Stimulated activated CD4-positive, alpha-beta T cell treated with anti-CD3 and anti-CD28 coated beads, Interleukin-1b, Interleukin-23, amount 100 ng/mL, for 1 hour (primary cell): ENCODE measurements at places on chromosomes 13 and 19.

DNA sequence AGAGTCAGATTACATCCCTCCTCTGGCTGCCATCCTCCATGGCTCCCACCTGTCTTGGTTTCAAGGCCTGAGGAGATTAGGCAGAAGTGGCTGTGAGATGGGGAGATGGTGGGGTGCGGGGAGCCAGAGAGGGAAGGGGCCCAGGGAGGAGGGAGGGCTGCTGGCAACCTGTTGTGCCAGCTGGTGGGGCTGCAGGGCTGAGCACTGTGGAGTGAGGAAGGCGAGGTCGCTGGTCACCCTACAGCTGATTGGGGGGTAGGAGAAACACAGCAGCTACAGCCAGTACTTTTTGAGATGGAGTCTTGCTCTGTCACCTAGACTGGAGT lies 48.3 kb downstream of the CD320 start:
- no peak for DNase-seq

DNA sequence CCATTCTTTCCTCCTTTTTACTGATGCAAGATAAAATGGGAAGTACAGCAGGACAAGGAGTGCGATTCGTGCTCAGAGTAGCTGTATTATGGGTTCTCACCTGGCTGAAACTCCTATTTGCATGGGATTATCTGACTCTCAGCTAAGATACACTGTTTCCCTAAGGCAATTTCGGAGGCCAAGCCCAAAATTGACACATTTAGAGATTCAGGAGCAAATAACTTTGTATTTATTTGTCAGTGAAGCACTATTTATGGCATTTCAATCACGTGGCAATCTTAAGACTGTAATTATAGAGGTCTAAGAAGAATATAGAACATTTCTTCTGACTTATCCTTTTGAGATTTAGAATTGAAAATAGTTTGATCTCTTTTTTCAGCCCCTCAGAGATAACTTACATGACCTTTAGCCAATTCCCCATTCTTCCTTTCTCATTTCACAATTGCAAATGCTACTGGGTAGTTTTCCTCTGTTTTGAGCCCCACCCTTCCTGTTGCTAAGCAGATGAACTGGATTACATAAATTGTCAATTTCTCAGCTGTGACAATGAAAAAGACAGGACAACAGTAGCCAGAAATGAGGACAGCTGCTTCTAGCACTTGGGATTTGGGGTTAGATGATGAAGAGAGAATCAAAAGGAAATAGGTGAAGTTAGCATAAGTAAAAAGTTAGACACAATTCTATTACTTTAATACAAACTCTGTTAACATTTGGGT lies 122.7 kb upstream of the FRY start:
- DNase-seq: no peak

- DNase-seq: no peak
Observed at GRCh38 chr13:42260903-42261654, 10.9 kb upstream of the AKAP11 start.

GRCh38 chr19:35059799-35060091 lies 18.2 kb downstream of the HPN start:
- no peak for DNase-seq

DNA sequence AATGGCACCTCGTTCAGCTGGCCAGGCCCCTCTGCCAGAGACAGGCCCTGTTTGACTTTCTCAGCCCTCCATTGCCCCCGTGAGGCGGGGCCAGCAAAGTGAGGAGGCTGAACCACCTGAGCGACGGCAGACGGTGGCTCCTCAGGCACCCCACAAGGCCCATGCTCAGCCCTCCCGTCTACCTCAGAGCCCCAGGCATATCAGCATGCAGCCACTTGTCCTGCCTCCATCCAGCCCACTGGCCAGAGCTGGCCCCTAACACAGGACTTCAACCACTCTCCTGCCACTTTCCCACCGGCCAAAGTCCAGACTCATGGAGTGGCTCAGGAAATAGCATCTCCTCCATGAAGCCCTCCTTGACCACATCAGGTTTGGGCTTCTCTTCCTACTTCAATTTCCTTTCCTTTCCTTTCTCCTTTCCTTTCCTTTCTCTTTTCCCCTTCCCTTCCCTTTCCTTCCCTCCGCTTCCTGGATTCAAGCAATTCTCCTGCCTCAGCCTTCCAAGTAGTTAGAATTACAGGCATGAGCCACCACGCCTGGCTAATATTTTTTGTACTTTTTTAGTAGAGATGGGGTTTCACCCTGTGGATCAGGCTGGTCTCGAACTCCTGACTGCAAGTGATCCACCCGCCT lies 9.3 kb downstream of the SLC7A10 start:
- DNase-seq: no peak

GRCh38 chr19:30448386-30449077 lies 76.3 kb downstream of the ZNF536 start:
- DNase-seq: no peak

DNA sequence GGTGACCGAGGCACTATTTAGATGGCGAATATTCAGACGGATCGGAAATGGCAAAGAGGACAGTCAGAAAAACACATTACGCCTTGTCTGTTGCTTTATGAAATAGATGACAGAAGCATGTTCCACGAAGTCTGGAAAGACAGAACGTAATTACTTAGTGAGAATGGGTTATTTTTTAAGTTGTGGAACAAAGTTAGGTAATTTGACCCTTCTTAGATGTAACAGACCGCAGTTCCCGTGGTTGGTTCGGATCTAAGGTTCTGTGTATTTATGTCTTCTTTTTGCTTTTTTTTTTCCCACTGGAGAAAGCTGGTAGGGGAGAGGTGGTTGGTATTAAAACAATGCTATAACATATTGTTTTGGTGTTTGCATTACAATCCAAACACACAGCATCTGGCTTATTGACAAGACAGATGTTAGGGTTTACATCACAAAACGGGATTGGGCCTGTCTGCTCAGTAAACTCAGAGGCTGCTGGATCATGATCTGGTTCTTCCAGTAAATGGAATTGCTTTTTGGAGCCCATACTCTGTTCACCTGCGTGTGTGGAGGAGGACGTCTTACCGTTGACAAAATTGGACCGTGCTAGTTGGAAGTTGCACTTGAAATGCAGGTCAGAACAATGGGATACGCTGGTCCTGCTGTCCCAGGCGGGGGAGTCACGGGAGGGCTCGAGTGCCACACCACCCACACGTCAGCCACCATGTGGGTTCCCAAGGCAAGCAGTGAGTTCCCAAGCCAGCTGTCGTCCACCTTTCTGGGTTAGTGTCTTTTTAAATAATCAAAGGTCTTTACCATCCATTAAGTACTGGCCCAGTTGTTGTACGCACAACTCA lies 13.8 kb downstream of the ATP11A start:
- DNase-seq: no peak

DNA sequence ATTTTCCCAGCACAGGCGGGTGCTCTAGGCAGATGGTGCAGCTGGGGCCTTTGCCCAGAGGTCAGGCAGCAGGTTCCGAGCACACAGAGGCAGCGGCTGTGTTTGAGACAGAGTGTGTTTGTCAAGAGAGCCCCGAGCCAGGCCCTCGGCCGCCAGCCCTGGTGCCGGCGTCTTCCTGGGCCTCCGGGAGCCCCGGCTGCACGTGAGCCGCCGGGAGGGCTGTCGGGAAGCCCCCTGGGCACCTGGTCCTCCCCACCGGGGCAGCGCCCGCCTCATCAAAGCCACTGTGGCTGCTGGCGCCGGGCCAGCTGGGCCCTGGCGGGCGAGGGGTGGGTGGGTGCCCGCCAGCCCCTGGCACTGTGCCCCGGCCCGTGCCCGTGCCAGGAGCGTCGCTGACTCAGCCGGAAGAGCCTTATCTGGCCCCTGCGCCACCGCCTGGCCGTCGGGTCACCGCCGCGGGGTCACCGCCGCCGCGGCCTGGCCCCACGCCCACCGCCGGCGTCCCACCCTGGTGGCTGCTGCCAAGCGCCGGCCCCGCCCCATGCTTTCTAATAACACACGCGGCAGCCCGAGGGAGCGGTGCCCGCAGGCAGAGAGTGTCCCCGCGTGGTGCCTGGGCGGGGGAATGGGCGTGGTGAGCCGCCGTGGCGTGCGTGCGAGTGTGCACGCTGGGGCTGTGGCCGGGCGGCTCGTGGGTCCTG lies 14.9 kb downstream of the ARID3A start:
- DNase-seq: peak; percentile 50

- no peak for DNase-seq
Observed at GRCh38 chr19:16851031-16851712, 22.0 kb downstream of the SIN3B start.

DNA sequence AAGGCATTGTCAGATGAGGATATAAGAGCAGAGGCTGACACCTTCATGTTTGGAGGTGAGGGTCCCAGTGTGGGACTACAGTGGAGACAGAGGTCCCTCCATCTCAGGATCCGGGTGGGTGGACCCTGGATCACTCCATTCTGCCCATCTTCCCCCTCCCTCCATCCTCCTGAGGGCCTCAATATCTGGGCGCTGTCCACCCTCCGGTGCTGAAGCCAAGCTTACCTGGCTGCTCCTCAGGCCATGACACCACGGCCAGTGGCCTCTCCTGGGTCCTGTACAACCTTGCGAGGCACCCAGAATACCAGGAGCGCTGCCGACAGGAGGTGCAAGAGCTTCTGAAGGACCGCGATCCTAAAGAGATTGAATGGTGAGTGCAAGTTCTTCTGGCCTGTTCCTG lies 11.9 kb downstream of the CYP4F12 start:
- DNase-seq: no peak

DNA sequence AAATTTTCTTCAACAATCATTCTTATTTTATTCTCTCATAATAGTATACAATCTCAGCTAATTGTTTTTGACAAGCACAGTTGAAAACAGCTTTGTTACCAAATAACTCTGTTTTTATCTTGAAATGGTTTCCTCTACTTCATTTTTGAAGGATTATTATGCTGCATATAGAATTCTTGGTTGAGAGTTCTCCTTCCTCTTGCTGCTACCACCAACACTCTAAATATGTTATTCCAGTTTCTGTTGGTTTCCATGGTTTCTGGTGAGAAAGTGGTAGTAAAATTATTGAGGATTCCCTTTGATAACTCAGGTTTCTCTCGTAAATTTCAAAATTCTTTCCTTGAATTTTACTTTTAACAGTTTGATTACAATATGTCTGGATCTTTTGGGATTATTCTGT lies 1725.9 kb downstream of the PCDH9 start:
- DNase-seq: no peak

DNA sequence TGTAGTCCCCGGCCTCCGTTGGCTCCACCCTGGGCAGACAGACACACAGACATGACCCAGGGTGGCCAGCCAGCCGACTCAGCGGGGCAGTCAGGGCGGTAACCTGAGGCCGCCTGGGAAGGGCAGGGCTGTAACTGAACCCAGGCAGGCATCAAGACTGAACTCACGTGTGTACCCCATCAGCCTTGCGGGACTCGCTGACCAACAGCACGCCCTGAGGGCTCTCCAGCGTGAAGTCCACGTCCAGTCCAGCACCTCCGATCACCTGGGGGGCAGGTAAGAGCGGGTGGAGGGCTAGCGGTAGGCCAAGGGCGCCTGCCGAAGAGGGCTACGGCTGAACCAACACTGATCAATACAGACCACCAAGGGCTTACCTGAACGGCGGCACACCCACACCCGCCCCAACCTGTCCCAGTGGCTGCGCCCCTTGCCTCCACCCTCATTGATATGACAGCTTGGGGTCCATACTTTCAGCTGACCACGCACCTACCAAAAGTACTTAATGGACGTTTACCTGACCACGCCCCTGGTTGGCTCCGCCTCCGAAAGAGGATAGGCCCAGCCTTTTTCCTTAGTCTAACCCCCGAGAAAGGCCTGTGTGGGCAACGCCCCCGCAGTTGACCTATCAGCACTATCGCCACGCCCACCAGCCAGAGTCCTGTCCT lies 791 bp downstream of the TMED1 start:
- no peak for DNase-seq

GRCh38 chr13:29925457-29926097 lies 75.2 kb upstream of the UBL3 start:
- no peak for DNase-seq

GRCh38 chr19:6014551-6015135 lies 36.7 kb upstream of the RANBP3 start:
- no peak for DNase-seq

DNA sequence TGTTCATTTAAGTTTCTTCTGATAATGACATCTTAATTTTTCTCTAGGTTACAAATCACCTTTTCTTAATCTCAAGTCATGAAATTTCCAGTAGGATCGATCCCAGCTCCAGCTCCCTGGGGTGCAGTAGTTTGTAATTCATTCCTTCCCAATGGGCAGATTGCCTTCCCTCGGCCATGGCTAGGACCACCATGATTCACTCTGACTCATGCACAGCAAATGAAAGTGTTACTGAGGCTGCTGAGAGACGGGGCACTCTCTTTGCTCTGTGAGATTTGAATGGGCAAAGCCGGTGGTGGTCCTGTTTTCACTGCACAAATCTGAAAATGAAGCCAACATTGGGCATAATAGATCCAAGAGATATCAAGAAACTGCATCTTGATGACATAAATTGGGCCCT lies 202.8 kb upstream of the IRS2 start:
- no peak for DNase-seq
